NCI-H1930 (cell line): ENCODE measurements at places on chromosomes 6 and 20.

- DNase-seq: no peak
Measured at GRCh38 chr20:48844996-48845395, 17.2 kb upstream of the PREX1 start.

GRCh38 chr20:14178528-14178927 lies 158.9 kb downstream of the FLRT3 start:
- no peak for DNase-seq

- DNase-seq: no peak
Measured at GRCh38 chr6:82196161-82196560, 51.4 kb downstream of the IBTK start.

DNA sequence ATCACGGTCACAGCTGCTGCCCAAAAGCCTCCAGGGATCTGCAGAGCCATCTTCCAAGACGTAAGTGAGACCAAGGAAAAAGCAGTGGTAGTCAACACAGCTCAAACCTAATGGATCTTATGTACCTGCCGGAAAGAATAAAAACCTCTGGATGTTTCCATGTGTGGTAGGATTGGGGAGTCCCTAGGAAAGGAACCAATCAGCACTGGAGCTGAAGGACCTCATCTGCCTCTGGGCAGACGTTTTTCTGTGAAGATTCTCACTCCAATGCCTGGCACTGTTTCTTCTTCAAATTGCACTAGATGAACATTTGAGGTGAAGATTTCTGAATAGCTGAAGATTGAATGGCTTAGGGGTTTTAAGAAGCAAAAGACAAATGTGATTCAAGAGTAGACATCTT lies at the start of gene HLA-DQB2:
Gene HLA-DQB2, minus strand, starts transcription at position 112 of the 400 bp plus-strand sequence. Its CDS starts 62 bp downstream, at position 50.
- no peak for DNase-seq

DNA sequence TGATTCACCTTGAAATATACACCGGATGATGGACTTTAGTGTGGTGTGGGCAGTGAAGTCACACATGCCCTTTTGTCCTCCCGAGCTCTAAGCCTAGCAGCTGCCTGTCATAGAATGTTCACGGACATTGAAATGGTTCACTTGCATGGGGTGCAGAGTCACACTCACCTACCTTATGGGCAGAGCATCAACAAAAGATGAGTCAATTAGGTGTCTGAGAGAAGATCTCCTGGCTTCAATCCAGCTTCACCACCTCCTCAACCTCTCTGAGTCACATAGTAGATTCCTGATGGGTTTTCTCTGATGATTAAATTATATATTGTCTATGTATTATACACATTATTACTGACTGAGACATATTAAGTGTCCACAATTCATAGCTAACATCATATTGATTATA lies 48.1 kb upstream of the HLA-E start:
- DNase-seq: no peak

DNA sequence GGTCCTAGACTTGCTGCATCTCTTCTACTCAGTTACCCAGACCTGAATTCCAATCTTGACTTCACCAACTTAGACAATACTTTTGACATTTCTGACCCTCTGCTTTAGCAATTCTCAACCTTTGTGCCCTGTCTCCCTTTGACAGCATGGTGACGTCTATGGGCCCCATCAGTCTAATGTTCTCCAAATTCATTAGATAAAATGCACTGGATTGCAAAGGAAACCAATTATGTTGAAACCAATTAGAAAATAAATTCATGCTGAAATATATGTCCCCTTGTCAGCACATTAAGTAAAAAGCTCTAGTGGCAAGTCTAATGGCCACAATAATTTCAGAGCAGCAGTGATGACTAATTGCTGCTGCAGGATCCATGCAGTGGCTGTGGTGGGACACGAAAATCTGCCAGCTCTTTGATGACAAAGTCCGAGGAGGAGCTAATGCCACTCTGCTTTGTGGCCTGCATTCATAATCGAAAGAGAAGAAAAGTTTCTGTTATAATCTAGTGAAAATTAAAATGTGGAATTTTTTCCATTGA lies 64.0 kb downstream of the BFSP1 start:
- DNase-seq: no peak

- DNase-seq: no peak
Measured at GRCh38 chr6:30447237-30447636, 42.1 kb upstream of the HLA-E start.

GRCh38 chr6:122736163-122736562 lies 43.4 kb upstream of the FABP7 start:
- peak; percentile 80 for DNase-seq

DNA sequence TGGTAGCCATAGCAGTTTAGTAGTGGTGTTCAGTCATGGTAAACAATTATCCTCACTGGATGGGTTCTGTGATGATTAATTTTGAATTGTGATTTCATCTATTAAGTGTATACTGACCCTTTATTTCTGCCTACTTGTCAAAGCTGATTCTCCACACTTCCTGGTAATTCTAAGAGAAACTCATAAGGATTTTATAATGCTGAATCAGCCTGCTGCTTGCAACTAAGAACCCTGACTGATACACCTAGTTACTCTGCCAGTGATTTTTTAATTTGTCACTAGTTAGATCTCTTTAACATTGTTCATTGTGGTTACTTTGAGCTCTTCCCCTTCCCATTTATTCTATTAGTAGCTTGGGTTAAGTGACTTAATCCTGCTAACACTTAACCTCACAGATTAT lies 8.6 kb downstream of the CDC40 start:
- no peak for DNase-seq

GRCh38 chr20:23666698-23667097 lies 22.1 kb downstream of the CST4 start:
- DNase-seq: no peak

DNA sequence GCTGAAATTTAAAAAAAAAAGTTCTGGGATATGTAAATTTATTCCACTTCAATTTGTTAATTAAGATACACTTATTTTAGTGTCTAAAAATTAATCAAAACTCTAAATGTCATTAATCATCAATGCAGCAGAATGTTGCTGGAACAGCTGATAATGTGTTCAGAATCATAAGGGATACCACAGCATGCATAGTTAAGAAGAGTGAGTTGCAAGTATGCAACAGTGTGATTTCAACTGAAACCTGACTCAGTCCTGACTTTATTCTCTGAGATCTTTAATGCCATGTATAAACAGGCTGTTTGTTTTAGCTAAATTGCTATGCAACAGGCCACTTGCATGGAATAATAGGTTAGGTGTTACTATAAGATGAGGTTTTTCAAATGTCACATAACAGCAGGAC lies 1.4 kb downstream of the GRIK2 start:
- no peak for DNase-seq

DNA sequence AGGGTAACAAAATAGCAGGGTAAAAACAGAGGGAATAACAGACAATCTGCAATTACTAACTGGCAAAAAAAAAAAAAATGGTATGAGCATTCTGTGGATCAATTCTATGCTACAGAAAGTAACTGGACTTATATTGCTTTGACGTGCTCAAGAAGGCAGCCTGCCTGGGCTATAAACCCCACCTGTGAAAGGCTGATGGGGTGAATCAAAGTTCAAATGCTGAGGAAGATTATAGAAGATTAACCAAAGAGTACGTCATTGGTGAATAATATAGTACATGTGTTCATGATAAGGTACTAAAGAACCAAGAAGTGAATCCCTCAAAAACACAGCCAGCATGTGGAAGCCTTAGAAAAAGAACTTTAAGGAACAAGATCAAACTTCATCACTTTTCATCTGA lies 441.9 kb upstream of the PTCHD4 start:
- no peak for DNase-seq

DNA sequence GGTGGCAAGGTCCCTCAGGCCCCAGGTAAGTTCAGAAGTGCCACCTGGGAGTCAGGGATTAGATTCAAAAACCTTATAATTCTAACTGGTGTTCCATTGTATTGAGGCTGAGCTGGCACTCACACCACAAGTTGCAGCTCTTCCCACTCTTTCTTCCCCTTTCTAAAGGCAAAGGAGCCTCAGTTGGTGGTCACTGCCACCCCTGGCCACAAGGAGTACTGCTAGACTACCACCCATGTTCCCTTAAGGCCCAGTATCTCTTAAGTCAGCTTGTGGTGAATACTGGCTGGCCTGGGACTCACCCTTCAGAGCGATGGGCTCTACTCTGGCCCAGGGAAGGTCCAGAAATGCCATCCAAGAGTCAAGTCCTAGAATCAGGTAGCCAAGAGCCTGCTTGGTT lies 421.1 kb upstream of the KHDRBS2 start:
- DNase-seq: no peak

GRCh38 chr6:64850121-64850520 lies 856.9 kb downstream of the EYS start:
- no peak for DNase-seq

DNA sequence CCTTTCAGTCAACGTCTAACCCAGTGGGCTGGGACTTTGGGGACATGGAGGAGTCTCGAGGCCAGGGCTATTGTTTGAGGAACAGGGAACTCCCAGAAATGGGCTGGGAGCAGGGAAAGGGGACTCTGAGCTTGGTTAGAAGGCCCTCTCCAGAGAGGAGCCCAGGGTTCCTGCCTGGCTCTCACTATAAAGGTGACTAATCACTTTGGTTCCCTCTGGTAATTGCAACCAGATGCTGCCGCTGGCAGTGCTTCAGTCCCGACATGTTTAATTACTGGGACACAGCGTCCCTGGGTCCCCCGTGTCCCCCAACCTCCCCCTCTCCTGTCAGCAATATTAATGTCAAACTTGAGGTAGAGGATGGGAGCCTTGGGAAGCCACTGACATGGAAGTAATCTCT lies 5.0 kb upstream of the GDF5 start:
- no peak for DNase-seq

DNA sequence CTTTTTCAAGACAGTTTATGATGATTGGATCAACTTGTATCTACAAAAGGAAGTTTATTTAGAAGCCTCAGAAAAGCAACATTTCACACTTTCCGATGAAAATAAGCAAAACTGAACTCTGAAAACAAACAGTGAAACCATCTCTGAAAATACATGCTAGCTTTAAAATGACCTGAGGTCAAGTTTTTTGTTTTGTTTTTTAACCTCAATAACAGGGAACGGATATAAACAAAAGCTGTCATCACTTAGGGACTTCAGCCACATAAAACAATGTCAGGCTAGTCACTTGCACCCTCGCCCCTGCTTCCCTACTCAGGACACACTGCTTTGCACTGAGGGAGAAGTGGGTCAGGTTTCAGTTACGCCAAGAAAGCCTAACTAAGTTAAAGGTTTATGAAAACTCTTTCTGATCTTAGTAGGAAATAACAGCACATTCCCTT lies 11.6 kb downstream of the BACH2 start:
- DNase-seq: no peak

DNA sequence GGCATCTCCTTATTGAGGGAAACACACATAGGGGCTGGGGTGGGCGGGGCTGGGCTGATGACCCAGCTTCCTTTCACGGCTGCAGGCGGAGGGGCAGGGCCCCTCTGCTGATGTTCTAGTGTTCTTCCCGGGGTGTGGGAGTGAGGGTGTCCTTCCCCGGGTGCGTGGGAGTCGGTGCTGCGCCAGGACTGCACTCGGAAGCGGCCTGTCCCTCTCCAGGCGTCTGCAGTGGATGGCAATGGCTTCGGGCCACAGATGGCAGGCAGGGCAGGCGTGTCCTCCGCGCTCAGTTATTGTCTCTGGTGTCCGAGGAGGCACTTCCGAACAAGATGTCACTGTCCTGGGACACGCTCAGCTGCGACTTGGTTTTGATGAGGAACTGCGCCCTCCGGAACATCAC lies 19.2 kb downstream of the KCNG1 start:
- DNase-seq: no peak

- no peak for DNase-seq
Measured at GRCh38 chr20:9485614-9486340, 28.6 kb upstream of the LAMP5 start.

GRCh38 chr6:125310994-125311649 lies 9.4 kb upstream of the HDDC2 start:
- DNase-seq: peak; percentile 61

GRCh38 chr6:17291778-17292177 lies 10.6 kb downstream of the RBM24 start:
- no peak for DNase-seq

- peak; percentile 1 for DNase-seq
Measured at GRCh38 chr20:7859356-7859802, 80.9 kb downstream of the HAO1 start.

DNA sequence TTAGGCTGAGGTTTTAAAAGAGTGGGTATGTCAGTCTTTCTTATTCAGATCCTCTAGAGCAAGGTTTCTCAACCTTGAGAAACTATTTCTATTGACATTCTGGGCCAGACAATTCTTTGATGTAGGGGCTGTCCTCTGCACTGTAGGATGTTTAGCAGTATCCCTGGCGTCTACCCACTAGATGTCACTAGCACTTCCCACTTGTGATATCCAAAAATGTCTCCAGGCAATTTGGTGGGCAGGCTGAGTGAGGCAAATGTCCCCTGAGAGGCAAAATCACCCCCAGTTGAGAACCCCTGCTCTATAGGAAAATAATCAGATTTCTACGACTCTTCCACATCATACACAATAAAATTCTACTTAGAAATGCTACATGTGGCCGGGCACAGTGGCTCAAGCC lies 7.7 kb upstream of the ZKSCAN8 start:
- DNase-seq: no peak

GRCh38 chr6:169023161-169023874 lies 230.3 kb downstream of the THBS2 start:
- DNase-seq: no peak

DNA sequence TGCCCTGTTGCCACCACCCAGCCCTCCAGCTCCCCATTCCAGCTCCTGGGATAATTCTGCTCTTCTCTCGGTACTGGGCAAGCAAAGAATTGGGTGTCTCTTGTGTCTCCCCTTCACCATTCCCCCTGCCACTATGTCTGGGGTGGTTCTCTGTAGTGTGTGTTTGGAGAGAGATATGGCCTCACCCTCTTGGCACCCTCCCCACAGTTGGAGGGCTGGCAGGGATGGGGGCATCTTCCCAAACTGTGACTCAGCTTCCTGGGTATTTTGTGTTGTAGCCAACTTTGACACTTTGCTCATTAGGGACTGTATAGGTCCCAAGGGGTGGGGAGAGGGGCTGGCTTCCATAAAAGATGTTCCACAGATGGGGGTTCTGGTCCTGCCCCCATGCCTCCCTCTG lies 1.7 kb downstream of the TNXB start:
- no peak for DNase-seq

GRCh38 chr6:6008089-6008647 lies 1.4 kb upstream of the NRN1 start:
- DNase-seq: no peak

- no peak for DNase-seq
Measured at GRCh38 chr6:1065986-1066385, 245.9 kb upstream of the FOXQ1 start.

DNA sequence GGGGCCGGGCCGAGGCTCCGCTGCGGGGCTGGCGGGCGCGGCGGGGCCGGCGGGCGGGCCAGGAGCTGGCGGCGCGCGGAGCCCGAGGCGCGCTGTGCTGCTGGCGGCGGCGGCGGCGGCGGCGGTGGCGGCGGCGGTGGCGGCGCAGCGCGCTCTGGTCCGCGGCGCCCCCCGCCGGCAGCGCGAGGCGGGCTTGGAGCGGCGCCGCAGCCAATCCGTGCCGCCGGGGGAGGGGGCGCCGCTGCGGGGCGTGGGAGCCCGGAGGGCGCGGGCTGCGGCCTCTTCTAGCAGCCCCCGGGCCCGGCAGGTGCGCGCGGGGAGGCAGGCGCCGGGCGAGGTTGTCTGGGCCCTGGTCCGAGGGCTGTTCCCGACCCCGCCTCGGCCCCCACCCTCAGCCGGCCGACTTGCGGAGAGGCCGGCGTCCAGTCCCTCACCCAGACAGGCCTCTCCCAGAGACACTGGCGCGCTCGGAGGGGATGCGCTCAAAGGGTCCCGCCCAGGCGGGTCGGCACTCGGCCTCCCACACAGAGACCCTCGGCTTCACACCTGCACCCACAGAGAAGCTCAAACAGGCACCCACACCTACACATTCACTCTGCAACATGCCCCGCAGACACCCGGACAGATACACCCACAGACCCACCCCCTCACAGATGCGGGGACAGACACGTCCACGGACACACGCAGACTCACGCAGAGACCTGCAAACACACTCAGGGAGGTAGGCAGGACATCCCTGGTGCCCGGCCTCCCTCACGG lies at the start of gene RIMS4:
Gene RIMS4, minus strand, starts transcription at position 156 of the 759 bp plus-strand sequence. CDS start 275 bp downstream, outside the sequence.
- peak; percentile 52 for DNase-seq
